Pons (tissue), 1 donor: ENCODE measurements at places on chromosomes 11 and 22.

DNA sequence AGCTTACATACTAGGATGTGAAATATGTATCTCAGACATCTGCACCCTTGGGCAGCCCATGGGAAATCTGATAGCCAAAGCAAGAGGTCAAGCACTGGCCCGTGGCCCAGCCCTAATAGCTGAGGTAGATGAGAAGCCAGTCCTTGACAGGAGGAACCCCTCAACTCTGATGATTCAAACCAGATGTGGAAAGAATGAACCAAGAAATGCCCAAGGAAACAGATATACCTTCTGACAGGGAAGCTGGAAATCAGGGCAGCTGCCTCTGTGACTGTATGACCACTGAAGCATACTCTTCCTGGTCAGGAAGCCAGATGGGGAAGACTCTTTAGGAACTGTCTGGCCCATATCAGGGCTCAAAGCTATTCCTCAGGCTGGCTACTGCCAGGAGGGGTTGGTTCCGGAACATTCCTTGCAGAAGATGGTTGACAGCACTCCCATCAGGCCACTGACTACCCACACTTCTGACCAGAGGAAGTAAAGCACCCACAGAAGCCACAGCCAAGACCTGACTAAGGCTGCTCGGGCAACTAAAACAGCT, 124.2 kb downstream of the SWAP70 start:
- DNase-seq: no peak

- DNase-seq: no peak
Measured at GRCh38 chr11:45042560-45042959, 91.9 kb upstream of the TP53I11 start.

DNA sequence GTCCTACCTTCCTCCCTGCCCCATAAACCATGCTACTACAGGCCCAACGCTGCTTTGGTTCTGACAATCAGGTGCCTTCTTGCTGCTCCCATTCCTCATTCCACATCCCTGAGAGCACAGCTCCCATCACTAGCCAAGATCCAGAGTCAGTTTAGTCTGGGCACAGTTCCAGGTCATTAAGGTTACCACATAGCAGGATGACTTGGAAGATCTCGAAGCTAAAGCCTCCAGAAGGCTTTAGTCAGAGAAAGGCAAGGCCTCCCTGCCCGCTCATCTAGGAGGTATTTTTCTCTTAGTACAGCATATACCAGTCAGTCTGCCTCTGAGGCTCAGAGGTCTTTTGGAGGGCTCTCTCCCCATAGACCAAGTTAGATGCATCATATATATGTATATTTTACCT, 30.3 kb downstream of the TRIM66 start:
- no peak for DNase-seq

DNA sequence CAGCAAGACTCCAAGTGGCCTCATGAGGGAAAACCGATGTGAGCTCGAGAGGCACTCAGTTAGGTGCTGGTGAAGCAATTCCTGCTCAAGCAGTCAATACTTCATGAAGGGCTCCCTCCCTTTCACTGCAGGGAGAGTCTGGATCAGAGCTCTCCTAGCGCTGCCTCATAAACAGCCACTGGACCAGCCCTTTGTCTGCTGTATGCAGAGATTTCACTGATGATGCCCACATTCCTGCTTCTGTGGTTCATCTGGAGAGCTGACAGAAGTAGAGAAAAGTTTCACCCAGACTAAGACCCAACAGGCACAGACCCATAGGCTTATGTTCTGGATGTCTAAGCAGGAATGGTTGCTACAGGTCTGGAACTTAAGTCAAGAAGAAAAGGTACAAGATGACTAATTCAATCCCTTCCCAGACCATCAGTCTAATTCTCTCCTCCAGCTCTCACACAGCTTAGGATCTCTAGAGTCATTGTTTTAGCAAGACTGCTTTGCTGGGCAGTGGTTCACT, 4.0 kb downstream of the UCP2 start:
- no peak for DNase-seq

DNA sequence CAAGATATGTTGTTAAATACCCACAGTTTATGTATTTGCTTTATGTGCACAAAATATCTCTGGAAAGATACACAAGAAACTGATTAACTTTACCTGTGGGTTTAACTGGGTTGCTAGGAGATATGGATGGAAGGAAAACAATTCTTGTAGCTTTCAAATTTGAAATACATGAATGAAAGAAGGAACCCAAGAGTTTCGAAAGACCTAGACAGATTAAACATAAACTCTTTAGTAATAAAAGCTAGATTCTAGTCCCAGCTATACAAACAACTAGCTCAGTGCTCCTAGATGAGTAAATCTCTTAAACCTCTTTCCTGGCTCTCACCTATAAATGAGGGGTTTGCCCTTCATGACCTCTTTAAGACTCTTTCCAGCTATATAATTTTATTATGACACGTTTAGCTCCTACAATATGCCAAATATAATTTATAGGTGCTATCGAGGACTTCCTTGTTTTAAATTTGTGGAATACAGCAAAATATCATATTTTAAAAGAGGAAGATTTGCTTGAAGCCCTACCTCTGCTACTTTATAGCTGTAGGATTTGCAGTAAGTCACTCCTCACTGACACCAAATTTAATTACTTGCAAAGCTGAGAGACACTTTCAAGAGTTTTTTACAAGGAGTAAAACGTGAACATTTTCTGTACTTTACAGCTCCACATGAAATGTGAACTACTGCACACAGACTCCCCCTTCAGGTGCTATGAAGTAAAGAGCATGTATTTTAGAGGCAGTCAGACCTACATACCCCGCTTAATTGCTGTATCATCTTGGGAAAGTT, 50.7 kb downstream of the RRAS2 start:
- peak; percentile 9 for DNase-seq

DNA sequence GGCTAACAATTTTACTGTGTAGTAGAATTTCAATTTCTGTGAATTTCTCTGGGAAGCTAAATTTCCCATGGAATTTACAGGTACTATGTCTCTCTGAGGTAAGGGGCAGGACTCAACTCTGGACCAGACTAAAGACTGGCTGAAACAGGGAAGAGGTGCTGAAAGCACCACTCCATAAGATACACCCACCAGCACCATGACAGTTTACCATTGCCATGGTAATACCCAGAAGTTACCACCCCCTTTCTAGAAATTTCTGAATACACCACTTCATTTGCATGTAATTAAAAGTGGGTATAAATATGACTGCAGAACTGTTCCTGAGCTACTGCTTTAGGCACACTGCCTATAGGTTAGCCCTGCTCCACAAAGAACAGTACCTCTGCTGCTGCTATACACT, 274.1 kb downstream of the TTC28 start:
- DNase-seq: no peak

DNA sequence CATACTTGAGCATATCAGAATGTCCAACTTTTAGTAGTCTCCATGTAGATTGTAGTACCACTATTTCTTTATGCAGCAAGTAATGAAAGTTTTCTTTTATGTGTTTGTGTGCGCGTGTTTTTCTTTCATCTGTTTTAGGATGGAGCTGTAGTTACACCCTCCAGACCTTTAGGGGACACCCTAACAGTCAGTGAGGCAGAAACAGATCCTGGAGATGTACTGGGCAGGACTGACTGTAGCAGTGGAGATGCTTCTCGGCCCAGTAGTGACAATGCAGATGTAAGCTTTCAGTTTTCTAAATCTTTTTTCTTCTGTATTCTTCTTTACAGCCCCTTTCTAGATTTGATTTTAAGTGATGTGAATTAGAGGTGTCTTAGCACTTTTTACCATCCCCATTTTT, 79.9 kb upstream of the GRIK4 start:
- no peak for DNase-seq

DNA sequence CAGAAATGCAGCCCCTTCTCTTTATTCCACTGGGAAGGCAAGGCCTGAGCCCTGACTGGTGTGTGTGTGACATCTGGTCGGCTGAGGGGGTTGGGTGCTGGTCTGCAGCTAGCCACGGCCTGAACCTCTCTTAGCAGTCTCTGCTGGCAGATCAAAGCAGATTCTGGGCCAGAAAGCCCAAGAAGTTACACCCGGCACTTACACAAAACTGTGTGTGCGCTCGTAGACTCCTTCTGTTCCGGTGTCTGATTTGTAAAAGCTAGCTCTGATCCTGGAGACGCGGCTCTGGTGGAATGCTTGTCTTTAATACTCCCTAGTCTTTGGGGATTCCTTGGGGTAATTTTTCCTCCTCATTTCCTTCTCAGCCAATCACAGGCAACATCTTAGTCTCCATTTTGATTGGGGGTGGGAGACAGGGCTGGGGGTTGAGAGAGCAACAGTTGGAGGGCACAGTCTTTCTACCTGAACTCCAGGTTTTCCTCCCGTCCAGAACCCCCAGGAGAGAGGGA, 5.5 kb downstream of the PKNOX2 start:
- no peak for DNase-seq

- no peak for DNase-seq
Measured at GRCh38 chr11:78023426-78023825, 350 bp upstream of the KCTD14 start.

DNA sequence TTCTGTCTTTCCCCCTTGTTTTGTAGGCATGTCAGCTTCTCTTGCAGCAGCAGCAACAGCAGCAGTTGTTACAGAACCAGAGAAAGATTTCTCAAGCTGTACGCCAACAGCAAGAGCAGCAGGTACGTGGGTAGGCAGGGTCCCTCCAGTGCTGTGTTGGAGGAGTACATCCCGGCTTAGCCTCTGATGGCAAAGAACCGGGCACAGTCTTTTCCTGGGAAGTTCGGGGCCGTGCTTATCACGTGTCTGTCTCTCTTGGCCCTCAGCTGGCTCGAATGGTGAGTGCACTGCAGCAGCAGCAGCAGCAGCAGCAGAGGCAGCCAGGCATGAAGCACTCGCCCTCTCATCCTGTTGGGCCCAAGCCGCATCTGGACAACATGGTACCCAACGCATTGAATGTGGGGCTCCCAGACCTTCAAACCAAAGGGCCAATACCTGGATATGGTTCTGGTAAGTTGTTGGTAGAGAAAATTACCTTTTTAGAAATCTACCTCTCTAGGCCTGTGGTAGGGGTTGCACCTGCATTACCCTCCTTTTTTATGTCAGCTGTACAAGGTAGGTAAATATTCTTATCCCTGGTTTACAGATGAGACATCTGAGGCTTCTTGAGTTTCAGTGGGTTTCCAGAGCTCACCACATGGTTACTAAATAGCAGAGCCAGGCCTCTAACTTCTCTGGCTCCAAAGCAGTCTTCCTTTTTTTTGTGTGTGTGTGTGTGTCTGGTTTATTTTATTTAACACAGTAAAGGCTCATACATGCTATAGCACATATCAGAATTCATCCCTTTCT, 45.2 kb upstream of the ADSL start:
- no peak for DNase-seq

DNA sequence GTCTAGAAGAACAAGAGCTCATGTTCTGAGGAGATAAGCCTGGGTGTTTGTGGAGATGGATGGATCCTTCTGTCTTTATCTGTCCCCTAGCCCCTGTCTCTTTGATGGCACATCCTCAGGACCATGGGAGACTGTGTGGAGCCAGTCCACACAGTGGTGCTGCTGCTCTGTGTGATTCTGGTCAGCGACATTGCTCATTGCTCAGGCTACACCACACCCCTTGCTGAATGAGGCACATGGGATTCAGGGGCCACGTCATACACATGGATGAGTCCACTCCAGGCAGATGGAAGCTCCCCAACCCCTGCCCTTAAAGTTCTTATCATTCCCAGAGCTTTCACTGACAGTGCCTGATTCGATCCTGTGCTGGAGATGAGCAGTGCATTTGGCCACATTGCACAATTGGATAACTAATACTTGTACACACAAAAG, 222.2 kb downstream of the NAV2 start:
- no peak for DNase-seq

GRCh38 chr11:111309215-111309915, 11.0 kb downstream of the POU2AF3 start:
- DNase-seq: no peak

DNA sequence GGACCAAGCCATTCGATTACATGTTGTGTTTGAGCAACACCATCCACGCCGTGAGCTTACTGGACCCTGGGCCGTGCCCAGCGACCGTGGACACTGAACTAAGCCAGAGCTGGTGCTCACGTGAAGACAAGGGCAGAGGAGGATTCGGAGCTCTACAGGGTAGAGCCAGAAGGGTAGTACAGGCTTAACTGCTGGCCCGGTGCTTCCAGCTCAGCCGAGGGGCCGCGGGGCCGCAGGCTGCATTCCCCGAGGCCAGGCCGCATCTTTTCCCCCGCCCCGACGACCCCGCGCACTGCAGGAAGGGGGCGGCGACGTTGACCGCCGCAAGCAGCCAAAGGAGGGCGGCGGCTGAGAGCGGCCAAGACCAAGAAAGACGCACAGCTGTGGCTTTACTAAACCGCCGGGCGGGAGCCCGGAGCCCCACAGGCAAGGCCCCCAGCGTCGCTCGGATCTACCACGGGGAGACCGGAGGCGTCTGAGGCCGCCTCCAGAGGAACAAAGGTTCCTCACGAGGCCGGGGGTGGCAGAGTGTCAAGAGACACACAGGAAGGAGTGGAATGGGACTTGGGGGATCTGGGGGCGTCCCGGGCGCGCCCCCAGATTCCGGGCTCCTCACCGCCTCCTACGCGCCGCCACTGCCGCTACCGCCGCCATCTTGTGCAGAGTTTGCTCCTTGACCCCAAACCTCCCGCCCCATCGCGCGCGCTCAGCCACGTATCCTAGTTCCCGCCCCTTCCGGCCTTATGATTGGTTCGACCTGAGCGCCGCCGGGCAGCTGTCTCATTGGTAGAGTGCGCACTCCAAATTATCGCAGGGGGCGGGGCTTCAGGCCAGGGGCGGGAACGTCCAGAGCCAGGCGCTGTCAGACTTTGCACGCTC, at the start of gene GANAB:
Gene GANAB (minus strand): TSS at position 668 of the 879 bp plus-strand sequence. CDS start 14 bp downstream, at position 654.
- peak; percentile 98 for DNase-seq

DNA sequence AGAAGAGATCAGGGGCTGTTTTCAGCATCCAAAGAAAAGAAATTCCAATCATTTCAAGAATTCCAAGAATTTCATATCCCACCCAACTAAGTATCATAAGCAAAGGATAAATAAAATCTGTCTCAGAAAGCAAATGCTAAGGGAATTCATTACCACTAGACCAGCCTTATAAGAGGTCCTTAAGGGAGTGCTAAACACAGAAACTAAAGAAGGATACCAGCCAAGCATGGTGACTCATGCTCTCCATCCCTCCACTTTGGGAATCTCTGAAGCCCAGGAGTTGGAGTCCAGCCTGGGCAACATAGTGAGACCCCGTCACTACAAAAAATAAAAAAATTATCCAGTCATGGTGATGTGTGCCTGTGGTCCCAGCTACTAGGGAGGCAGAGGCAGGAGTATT, 17.8 kb downstream of the FADD start:
- no peak for DNase-seq

DNA sequence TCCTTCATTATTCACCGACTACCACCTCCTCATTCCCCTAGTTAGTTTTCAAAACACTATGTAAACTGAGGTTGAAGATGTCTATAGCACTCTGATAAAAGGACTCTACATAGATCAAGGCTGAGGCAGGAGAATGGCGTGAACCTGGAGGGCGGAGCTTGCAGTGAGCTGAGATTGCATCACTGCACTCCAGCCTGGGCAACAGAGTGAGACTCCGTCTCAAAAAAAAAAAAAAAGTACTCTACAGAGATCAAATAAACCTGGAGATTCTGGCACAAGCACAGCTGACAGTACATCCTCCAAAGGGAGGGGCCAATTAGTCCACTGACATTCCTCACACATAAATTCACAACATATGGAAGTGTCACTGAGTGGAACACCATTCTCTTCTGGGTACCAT, 31.0 kb downstream of the TSG101 start:
- no peak for DNase-seq

- no peak for DNase-seq
Measured at GRCh38 chr11:50298182-50298988, 265.7 kb downstream of the OR4C45 start.

GRCh38 chr11:72575533-72576242, 98.5 kb downstream of the PDE2A start:
- DNase-seq: no peak

- no peak for DNase-seq
Measured at GRCh38 chr11:22151649-22152197, 41.2 kb upstream of the ANO5 start.

- DNase-seq: no peak
Measured at GRCh38 chr11:69058511-69059270, 10.0 kb downstream of the TPCN2 start.
